Stomach (tissue), 19 donors: ENCODE measurements at places on chromosomes 1 and 21.

DNA sequence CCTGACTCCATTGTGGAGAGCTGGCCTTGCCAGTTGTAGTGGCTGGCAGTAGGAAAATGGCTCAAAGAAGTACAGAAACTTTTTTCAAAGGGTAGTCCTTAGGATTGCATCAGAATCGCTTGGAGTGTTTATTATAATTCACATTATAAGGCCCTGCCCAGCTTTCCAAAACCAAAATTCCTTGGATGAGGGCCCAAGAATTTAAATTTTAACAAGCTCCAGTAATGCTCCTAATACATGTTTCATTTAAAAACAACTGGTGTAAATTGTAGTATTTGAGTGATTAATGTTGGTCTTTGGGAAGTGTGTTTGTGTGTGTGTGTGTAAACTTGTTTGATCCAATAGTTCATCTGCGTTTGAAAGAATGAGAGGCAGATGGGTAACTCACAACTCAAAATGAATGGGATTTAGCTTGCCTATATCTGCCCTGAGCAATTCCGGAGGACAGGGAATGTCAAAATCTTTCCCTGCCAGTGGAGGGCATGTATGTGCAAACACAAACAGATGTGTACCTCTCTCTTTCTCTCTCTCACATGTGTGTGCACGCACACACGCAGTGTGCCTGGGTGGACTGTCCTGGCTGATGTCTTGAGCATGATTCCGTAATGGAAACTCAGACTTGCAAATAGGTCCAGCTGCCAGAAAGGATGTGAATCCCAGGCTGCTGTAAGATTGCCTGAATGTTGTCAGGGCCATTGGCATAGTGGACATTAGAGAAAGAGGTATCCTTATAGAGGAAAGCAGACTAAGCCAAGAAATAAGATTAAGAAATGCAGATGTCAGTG lies 293.1 kb downstream of the LMX1A start:
- no peaks in the 10 kb centered on the region for H3K27me3 ChIP-seq
- peaks cover 13% of the 10 kb centered on the region for H3K4me1 ChIP-seq
- H3K27ac ChIP-seq = no peak overlapping the region
- no peak overlapping the region for H3K4me3 ChIP-seq
- peak; percentile 62 for DNase-seq

GRCh38 chr1:210464519-210465039 lies 135.9 kb downstream of the HHAT start:
- H3K27ac ChIP-seq = no peak overlapping the region
- H3K36me3 ChIP-seq = no peaks in the 10 kb centered on the region
- no peak overlapping the region for H3K4me3 ChIP-seq
- H3K27me3 ChIP-seq = no peaks in the 10 kb centered on the region

- no peak overlapping the region for H3K4me3 ChIP-seq
- peaks cover 87% of the 10 kb centered on the region for H3K4me1 ChIP-seq
- H3K36me3 ChIP-seq = peaks cover 5% of the 10 kb centered on the region
Measured at GRCh38 chr1:42944246-42944928, 14.3 kb downstream of the SLC2A1 start.

DNA sequence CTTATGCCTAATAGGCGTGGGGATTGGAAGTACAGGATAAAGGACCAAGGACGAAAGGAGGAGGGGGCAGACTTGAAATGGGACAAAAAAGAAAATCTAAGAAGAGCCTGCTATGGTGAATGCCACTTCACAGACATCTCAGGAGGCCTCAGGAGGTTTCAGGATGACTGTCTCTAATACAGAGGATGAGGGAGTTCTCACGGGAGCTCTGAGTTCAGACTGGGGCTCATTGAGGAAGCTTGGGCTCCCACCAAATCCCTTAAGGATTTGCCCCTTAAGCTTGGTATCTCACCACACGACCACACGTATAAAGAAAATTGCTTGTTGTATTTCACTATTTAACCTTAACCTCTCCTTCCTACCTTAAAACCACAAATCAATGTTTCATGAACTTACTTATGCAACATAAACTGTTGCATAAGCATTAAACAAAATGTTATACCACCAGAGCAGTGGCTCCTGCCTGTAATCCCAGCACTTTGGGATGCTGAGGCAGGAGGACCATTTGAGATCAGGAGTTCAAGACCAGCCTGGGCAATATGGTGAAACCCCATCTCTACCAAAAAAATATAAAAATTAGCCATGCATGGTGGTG lies 12.4 kb downstream of the SLC30A1 start:
- no peaks in the 10 kb centered on the region for H3K27me3 ChIP-seq
- H3K4me1 ChIP-seq = no peaks in the 10 kb centered on the region
- no peaks in the 10 kb centered on the region for H3K36me3 ChIP-seq

- peaks cover 90% of the 10 kb centered on the region for H3K27me3 ChIP-seq
- no peak overlapping the region for H3K27ac ChIP-seq
- peaks cover 43% of the 10 kb centered on the region for H3K4me1 ChIP-seq
- DNase-seq = peak; percentile 82
- H3K4me3 ChIP-seq = peak overlapping the region; percentile 54
- H3K36me3 ChIP-seq = no peaks in the 10 kb centered on the region
Measured at GRCh38 chr1:998745-998994, 1.2 kb downstream of the HES4 start.

- no peaks in the 10 kb centered on the region for H3K36me3 ChIP-seq
- H3K27me3 ChIP-seq = no peaks in the 10 kb centered on the region
- no peaks in the 10 kb centered on the region for H3K4me1 ChIP-seq
- DNase-seq = no peak
Measured at GRCh38 chr1:76669131-76669530, 198.1 kb upstream of the ST6GALNAC5 start.

GRCh38 chr1:8649027-8649426 lies 168.4 kb downstream of the RERE start:
- H3K36me3 ChIP-seq = no peaks in the 10 kb centered on the region
- peaks cover 48% of the 10 kb centered on the region for H3K4me1 ChIP-seq
- no peak overlapping the region for H3K27ac ChIP-seq
- no peak for DNase-seq
- no peaks in the 10 kb centered on the region for H3K27me3 ChIP-seq

DNA sequence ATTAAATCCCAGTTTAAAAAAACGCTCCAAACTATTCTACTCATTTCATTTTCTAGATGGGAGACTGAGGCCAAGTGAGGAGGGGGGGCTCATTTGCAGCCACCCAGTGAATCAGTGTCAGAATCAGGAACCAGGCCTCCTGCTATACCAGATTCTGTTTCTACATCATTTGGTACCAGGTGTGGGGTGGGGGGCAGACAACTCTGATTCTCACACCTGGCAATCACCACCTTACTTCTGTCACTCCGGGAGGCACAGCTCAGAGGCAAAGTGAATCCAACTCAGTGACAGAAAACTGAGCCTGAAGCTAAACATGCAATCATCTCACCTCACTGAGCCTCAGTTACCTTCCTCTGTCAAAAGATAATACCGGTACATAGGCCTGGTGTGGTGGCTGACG lies 23.5 kb upstream of the ID3 start:
- H3K27ac ChIP-seq = no peak overlapping the region
- no peaks in the 10 kb centered on the region for H3K36me3 ChIP-seq
- DNase-seq = no peak
- no peak overlapping the region for H3K4me3 ChIP-seq

- H3K27ac ChIP-seq = no peak overlapping the region
- H3K27me3 ChIP-seq = peaks cover 6% of the 10 kb centered on the region
- H3K36me3 ChIP-seq = no peaks in the 10 kb centered on the region
- no peak for DNase-seq
Measured at GRCh38 chr1:36729716-36730510, 247.2 kb upstream of the CSF3R start.

DNA sequence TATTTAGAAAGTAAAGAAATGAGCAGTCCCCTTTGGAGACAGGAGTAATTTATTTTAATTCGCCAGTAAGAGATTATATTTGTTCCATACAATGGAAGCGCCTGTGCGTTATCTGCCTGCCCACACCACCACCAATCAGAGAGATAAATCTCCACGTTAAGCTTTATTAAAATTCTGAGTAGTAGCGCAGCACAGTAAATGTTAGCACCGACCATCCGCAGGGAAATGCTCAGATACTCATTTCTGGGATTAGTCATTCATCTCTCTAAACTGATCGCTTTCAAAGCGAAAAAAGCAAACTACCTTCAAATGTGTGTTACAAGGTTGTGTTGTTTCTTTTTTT lies 1.2 kb downstream of the ETS2 start:
- peak overlapping the region; percentile 97 for H3K27ac ChIP-seq
- peak overlapping the region; percentile 91 for H3K4me3 ChIP-seq
- H3K4me1 ChIP-seq = peaks cover 62% of the 10 kb centered on the region
- H3K27me3 ChIP-seq = no peaks in the 10 kb centered on the region
- no peak for DNase-seq
- H3K36me3 ChIP-seq = peaks cover 28% of the 10 kb centered on the region

GRCh38 chr21:42056468-42056867 lies 14.6 kb upstream of the UMODL1 start:
- H3K4me3 ChIP-seq = no peak overlapping the region
- DNase-seq = peak; percentile 45
- H3K27me3 ChIP-seq = no peaks in the 10 kb centered on the region
- peak overlapping the region; percentile 72 for H3K27ac ChIP-seq

DNA sequence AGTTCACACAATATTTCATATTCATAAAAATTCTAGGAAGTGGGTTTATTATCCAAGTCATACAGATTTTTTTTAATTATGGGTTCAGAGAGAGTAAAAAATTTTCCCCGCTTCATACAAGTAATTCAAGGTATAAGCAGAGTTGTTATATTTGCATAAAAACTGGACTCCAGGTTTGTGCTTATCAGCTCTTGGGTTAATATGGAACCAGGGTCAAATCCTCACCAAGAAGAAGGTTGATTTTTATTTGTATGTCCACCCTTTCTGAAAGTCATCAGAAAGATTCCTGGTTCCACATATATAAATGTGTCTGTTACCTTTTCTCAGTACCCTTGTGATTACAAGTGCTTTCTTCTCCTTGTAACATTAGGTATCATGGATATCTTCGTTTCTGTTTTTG lies 143.8 kb upstream of the PKN2 start:
- H3K27me3 ChIP-seq = no peaks in the 10 kb centered on the region
- no peak overlapping the region for H3K4me3 ChIP-seq
- H3K4me1 ChIP-seq = no peaks in the 10 kb centered on the region
- H3K27ac ChIP-seq = no peak overlapping the region
- DNase-seq = no peak

DNA sequence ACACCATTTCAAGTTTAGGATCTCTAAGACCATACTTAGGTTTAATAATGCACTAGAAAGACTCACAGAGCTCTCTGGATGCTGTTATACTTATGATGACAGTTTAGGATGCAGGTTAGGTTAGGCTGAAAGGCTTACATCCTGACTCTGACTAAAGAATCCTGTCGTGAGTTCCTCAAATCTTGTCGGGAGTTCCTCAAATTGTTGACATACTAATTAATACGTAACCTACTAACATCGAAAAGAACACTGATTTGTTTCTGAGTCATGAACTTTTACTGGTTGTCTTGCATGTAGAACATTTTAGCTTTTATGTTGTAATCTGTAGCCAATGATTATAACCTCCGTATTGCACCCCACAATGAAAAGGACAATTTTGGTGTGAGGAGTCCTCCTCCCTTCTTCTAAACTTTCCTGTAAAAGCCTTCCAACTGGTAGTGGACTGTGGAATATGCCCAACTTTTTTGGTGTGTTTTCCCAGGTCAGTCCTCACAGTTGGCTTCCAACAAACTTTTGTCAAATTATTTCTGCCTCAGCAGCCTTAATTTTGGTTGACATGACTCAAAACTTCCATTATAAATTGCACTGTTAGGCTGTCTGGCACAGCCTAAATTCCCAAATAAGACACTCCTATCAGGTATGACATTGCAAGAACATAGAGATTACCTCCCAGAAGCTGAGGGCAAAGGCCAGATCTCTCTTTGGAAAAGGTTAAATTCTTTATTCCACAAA lies 107.9 kb upstream of the PALMD start:
- no peaks in the 10 kb centered on the region for H3K4me1 ChIP-seq
- no peaks in the 10 kb centered on the region for H3K36me3 ChIP-seq
- H3K27ac ChIP-seq = no peak overlapping the region
- H3K27me3 ChIP-seq = no peaks in the 10 kb centered on the region
- no peak overlapping the region for H3K4me3 ChIP-seq

DNA sequence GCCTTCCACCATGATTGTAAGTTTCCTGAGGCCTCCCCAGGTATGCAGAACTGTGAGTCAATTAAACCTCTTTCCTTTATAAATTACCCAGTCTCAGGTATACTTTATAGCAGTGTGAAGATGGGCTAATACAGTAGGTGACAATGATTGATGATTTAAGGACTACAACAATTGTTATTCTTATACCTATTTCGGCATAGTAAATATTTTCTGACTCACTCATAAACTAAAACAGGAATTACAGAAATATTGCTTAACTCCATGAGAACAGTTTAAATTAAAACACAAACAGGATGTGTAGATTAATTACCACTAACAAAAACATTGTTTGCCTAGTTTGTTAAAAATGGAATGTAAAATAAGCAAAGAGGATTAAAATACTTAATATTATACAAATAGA lies 839.9 kb downstream of the LTN1 start:
- H3K4me3 ChIP-seq = no peak overlapping the region
- H3K27me3 ChIP-seq = no peaks in the 10 kb centered on the region
